ENCODE measurements at places on chromosomes 6 and 20.

GRCh38 chr20:47598911-47599744, 97.4 kb downstream of the NCOA3 start:
- DNase-seq: no peak

- no peak for DNase-seq
Observed at GRCh38 chr6:36933102-36933501, 21.4 kb upstream of the PI16 start.

DNA sequence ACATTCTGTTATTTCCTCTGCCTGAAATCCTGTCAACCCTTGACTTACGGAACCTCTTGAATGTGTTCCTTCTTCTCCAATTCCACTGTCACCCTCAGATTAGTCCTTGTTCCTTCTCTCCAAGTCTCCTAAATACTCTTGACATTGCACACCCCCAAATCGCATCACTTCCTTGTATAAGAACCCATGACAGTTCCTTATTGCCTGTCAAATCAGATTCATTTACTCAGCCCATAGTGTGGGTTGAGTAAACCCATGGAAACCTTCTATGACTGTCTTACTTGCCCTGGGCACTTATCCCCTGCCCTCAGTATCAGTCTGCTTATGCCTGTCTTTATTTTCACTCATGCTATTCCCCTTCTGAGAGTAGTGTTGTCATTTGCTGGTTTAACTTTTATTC, 40.5 kb downstream of the ARMC2 start:
- no peak for DNase-seq

- no peak for DNase-seq
Observed at GRCh38 chr6:10084111-10084986, 330.5 kb downstream of the TFAP2A start.

GRCh38 chr6:117603821-117604220, 1.5 kb upstream of the GOPC start:
- DNase-seq: no peak

DNA sequence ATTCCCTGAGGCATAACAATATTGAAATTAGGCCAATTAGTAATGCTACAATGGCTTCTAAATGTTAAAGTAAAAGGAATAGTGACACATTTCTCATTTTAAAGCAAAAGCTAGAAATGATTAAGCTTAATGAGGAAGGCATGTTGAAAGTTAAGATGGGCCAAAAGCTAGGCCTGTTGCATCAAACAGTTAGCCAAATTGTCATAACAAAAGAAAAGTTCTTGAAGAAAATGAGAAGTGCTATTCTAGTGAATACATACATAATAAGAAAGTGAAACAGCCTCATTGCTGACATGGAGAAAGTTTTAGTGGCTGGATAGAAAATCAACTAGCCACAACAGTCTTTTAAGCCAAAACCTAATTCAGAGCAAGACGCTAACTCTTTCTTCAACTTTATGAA, 12.9 kb downstream of the OR2A4 start:
- no peak for DNase-seq

GRCh38 chr20:41482647-41483552, 116.3 kb upstream of the EMILIN3 start:
- peak; percentile 85 for DNase-seq

GRCh38 chr20:21394551-21394950, 2.8 kb downstream of the NKX2-4 start:
- no peak for DNase-seq

DNA sequence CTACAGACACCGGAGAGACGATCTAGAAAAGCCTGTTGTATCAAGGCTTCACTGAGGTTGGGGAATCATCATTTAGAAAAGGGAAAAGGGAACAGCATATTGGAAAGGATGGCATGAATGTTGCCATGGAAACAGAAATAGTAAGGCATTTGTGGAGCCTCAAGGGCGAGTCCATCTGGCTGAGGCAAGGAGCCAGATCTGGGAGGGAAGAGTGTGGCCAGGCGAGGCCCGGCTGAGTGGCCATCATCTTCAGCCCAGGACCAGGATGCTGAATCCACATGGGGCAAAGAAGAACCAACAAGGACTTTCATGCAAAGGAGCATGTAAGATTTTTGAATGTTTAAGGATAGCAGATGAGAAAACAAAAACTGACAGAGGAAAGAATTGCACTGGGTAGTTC, 85.8 kb downstream of the MAP3K5 start:
- DNase-seq: no peak

DNA sequence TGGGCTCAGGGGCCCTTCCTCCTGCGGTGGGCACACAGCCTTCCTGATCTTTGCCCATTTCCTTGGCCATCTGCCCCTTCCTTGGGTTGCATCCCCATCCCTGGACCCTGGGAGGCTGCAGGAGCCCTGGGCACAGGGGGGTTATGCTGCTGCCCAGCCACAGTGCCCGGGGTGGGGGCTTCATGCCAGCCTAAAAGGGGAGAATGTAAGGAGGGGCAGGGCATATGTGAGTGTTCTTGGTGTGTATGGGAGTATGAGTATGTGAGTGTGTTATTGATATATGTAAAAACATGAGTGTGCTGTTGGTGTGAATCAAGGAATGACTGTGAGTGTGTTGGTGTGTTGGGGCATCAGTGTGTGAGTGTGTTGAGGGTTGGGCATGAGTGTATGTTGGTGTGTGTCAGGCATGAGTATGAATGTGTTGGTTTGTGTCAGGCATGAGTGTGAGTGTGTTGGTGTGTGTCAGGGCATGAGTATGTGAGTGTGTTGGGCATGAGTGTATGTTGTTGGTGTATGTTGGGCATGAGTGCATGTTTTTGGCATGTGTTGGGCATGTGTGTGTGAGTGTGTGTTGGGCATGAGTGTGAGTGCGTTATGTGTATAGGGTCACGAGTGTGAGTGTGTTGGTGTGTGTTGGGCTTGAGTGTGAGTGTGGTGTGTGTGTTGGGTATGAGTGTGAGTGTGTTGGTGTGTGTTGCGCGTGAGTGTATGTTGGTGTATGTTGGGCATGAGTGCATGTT, 14.7 kb upstream of the CST8 start:
- DNase-seq: no peak

DNA sequence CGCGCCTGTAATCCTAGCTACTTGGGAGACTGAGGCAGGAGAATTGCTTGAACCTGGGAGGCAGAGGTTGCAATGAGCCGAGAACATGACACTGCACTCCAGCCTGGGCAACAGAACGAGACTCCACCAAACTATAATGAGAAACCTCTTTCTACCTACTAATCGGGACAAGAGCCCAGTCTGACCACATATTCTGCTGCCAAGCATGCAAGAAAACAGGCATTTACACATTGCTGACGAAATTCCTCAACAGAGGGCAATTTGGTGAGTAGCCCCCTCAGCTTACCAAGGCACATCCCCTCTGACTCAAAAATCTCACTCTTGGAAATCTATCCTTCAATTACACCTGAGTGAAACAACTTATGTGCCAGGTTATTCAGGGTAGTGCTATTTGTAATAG, 81.2 kb downstream of the SLC23A2 start:
- no peak for DNase-seq

- peak; percentile 26 for DNase-seq
Observed at GRCh38 chr20:46253391-46253790, 54.9 kb downstream of the CDH22 start.

- DNase-seq: no peak
Observed at GRCh38 chr6:81216668-81217067, 535.8 kb downstream of the TENT5A start.

GRCh38 chr6:28871335-28872156, 52.2 kb downstream of the TRIM27 start:
- DNase-seq: no peak
